OCI-M1 (cell line): ENCODE measurements at places on chromosomes 7 and 10.

- DNase-seq: no peak
These were observed 30.2 kb upstream of the GJD4 start for GRCh38 chr10:35574924-35575352.

DNA sequence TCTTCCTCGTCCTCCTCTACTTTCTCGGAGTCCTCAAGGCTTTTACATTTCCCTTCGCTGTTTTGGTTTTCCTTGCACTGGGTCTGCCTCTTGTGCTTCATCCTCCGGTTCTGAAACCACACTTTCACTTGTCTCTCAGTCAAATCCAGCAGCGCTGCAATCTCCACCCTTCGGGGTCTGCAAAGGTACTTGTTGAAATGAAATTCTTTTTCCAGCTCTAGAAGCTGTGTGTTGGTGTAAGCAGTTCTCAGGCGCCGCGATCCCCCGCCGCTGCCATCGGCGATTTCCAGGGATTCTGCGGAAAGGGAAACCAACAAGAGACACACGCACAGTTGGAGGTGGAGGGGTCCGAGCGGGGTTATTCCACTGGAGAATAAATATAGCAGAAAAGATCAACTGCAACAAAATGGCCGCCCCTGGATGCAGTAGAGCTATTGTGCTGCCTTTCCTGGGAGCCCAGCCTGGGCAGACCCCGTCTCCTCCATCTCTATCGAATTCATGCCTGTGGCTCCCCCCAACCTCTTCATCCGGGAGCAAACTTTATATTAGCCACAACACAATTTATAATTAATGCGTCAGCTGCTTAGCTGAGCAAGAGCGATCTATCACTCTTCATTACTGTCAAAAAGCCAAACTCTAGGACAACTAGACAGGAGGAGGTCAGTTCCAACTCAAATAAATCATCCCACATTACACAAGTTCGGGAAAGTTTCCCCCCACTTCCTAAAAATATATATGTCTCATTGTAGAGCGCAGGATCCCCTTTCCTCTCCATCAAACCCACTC is 1.1 kb downstream of the HOXA2 start:
- no peak for DNase-seq

DNA sequence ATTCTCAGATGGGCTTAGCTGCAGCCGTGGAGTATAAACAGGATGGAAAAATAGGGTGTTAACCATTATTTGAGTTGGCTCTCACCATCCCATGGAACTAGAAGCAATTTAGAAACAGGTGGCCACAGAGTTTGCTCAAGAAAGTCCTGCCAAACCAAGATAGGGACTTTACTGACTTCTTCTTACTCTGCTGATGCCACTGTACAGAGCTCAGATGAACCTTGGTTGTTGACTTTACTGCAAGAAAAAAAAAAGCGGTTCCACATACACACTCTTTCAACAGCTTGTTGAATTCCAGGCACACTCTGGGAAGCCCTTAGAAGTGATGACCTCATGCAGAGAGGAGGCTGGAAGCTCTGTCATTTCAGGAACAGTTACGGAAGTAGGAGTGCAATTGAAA is 753.4 kb downstream of the NRG3 start:
- DNase-seq: no peak

- DNase-seq: no peak
These were observed 30.7 kb upstream of the APBB1IP start for GRCh38 chr10:26407406-26407969.

GRCh38 chr10:60044971-60045370 is 138.6 kb upstream of the CCDC6 start:
- DNase-seq: no peak

DNA sequence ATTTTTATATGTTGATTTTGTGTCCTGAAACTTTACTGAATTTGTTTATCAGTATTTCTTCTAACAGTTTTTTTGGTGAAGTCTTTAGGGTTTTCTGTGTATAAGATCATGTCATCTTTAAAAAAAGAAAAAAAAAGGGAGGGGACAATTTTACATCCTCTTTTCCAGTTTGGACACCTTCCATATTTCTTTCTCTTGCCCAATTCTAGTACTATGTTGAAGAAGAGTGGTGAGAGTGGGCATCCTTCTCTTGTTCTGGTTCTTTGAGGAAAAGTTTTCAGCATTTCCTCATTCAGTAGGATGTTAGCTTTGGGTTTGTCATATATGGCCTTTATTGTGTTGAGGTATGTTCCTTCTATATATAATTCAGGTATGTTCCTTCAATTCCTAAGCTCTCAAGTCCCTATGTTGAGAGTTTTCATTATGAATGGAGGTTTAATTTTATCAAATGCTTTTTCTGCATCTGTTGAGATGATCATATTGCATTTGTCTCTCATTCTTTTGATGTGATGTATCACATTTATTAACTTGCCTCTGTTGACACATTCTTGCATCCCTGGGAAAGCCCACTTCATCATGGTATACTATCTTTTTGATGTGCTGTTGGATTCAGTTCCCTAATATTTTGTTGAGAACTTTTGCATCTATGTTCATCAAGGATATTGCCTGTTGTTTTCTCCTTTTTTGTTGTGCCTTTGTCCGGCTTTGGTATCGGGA is 12.1 kb downstream of the TAS2R40 start:
- DNase-seq: no peak

- DNase-seq: no peak
These were observed 226.5 kb upstream of the AKR1E2 start for GRCh38 chr10:4599471-4599870.

- DNase-seq: no peak
These were observed 46.4 kb upstream of the PARD3 start for GRCh38 chr10:34861293-34862021.

DNA sequence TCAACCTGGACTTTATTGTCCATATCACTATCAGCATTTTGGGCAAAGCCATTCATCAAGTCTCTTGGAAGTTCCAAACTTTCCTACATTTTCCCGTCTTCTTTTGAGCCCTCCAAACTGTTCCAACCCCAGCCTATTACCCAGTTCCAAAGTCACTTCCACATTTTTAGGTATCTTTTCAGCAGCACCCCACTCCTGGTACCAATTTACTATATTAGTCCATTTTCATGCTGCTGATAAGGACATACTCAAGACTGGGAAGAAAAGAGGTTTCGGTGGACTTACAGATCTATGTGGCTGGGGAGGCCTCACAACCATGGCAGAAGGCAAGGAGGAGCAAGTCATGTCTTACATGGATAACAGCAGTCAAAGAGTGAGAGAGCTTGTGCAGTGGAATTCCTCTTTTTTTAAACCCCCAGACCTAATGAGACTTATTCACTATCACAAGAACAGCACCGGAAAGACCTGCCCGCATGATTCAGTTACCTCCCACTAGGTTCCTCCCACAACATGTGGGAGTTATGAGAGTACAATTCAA is 50.2 kb downstream of the NRF1 start:
- DNase-seq: no peak
